ENCODE measurements at places on chromosomes 13 and 19.

DNA sequence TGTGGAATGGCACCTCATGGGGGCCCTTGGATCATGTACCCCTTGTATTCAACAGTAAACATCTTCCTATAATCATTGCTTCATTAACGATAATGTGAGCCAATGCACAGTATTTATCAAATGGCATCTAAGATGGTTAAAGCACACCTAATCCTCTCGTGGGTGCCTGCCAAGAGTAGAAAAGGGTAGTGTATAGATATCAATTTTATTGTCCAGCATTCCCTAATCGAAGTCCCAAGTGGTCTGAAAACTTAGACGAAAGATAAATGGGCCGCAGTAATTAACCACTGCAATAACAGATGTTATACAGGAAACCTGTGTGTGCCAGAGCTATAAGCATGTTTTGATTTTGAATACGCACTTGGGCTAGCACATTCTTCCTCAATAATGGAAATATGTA, 667 bp upstream of the MBNL2 start:
- DNase-seq = no peak

GRCh38 chr13:67643516-67644055, 413.4 kb upstream of the PCDH9 start:
- DNase-seq = no peak

DNA sequence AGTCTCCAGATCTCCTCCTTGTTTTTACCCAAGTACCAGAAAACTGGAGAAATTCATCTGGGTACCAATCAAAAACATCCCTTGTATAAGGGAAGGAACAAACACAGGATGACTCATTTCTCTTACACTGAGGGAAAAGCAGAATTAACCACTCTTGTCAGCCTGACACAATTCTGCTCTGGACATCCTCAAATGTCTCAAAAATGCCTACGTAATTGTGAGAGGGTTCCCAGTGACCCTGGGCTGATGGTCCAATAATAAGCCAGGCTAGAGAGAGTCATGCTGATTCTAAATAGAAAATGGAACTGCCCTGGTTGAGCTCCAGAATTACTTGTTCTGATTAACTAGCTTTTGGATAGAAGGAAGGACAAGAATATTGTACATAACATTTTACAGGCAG, 14.5 kb downstream of the ZNF708 start:
- DNase-seq = no peak

DNA sequence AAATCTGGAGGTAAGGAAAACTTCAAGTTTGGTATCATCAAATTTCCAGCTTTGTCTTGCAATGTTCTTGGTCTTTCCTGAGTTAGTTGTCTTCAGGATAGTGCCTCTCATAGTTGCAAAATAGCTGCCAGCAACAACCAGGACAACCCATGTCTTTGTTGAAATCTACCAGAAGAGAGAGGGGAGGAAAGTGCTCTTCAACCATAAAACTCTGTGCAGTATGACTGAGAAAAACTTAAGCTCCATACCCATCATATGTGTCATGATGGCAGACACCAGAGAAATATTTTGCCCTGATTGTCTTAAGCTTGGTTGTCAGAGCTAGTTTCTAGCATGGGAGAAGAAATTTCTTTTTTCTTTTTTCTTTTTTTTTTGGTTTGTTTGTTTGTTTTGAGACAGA, 103.3 kb downstream of the SPRY2 start:
- DNase-seq = no peak

DNA sequence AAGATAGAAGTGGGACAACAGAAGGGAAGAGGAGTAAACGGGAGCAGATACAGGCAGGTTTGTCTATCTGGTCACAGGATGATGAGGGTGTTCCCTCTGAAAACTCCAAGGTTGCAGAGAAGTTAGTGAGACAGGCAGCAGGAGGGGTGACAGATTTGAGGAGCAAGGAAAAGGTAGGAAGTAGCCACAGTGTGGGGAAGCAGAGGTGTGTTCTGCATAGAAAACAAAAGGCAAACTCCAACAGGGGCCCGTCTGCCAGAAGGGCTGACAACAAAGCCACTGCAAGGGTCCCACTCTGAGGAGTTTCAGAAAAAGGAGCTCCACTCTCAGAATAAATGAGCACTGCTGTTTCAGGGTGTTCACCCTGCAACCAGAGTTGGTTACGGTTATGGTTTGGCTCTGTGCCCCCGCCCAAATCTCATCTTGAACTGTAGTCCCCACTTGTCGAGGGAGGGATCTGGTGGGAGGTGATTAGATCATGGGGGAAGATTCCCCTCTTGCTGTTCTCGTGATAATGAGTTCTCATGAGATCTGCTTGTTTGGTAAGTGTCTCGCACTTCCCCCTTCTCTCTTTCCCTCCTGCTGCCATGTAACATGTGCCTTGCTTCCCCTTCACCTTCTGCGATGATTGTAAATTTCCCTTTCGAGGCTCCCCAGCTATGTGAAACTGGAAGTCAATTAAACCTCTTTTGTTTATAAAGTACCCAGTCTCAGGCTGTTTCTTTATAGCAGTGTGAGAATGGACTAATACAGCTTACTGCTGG, 32.1 kb downstream of the SMAD9 start:
- DNase-seq = no peak

DNA sequence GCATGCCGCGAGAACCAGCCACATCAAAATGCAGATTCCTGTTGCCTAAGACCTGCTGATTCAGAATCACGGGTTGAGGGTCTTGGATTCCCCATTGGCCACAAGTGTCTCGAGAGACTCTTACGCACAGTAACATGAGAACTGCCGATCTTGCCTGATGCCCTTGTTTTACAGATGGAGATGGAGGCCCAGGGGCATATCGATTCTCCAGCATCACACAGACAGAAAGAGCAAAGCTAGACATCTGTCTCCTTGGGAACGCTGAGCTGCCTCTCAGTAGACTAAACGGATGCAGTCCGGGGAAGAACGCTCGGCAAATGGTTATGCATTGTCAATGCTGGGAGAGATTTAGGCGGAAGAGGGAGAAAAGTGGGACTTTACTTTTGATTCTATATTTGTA, 5.4 kb downstream of the NLRP12 start:
- no peak for DNase-seq

DNA sequence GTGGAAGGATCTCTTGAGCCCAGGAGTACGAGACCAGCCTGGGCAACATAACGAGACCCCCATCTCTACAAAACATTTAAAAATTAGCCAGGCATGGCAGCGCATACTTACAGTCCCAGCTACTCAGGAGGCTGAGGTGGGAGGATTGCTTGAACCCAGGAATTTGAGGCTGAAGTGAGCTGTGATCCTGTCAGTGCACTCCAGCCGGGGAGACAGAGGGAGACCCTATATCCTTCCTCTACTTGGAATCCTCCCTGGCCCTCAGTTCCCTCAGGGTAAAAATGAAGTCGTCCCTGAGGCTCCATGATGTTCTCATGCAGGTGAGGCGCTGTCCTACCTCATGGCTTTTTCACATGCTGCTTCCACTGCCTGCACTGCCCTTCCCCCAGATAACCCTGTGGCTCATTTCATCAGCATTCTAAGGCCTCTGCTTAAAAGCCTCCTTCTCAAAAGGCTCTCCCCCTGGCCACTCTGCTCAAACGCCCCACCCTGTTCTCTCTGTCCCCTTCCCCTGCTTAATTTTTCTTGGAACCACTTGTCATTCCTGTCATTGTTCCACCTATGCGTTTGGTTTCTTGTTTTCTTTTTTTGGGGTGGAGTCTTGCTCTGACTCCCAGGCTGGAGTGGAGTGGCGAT, 19.2 kb downstream of the DNM2 start:
- no peak for DNase-seq

GRCh38 chr13:98834254-98834960, 81.9 kb upstream of the SLC15A1 start:
- no peak for DNase-seq

GRCh38 chr13:45548281-45548680, 67.3 kb downstream of the ERICH6B start:
- DNase-seq = no peak

- DNase-seq = no peak
Observed at GRCh38 chr13:82772816-82773215, 1109.5 kb downstream of the SLITRK1 start.

GRCh38 chr13:95035311-95036109, 265.7 kb downstream of the ABCC4 start:
- no peak for DNase-seq

DNA sequence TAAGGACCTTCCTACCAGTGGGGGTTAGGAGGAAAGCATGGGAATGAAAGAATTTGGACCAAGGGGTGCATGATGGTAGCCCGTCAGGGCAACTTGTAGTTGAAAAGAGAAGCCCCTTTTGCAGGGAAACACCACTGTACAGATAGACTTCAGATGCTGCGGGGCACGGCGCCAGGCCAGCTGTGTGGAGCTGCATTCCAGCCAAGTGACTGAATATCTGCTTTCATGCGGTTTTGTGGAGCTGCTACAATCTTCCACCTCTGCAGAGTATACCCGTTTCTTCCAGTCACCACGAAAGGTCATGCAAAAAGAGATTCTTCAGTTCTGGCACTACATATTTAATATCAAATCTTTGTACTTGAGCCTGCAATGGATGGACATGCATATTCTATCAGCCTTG, 104.7 kb downstream of the RGCC start:
- no peak for DNase-seq

- no peak for DNase-seq
Observed at GRCh38 chr19:31015778-31016177, 333.5 kb downstream of the TSHZ3 start.

- no peak for DNase-seq
Observed at GRCh38 chr13:103625194-103625593, 559.0 kb upstream of the SLC10A2 start.

- DNase-seq = peak; percentile 94
Observed at GRCh38 chr19:2236314-2237050, at the start of the genes PLEKHJ1 and SF3A2. Gene PLEKHJ1, minus strand, starts transcription at chr19:2236329. Its CDS starts 81 bp downstream, at chr19:2236248. Gene SF3A2, plus strand, starts transcription at chr19:2236824. Its CDS starts 6,595 bp downstream, at chr19:2243419.

GRCh38 chr13:36801035-36801434, 18.0 kb upstream of the RFXAP start:
- no peak for DNase-seq

DNA sequence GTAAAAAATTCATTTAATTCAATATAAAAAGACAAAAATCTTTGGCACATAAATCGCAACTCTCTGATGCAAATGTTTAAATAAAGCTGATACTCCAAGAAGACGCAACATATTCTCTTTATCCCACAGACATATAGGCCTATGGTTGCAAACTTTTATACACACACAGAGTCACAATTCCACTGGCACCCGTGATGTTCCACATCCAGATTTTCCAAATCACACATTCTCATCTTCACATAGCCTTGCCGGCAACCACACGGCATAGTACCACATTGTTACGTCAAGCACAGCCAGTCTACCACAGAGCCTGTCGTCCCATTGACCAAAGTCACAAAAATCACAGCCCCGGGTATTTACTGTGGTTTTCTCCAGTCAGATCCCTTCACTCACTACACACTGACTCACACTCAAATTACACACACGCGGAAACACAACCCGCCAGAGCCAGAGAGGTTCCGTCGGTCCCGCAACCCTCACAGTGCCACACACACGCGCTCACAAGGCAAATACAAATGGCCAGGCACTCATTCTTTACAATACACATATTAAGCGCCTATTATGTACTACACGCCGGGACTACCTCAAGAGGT, 546 bp upstream of the ZNF546 start:
- DNase-seq = peak; percentile 16

DNA sequence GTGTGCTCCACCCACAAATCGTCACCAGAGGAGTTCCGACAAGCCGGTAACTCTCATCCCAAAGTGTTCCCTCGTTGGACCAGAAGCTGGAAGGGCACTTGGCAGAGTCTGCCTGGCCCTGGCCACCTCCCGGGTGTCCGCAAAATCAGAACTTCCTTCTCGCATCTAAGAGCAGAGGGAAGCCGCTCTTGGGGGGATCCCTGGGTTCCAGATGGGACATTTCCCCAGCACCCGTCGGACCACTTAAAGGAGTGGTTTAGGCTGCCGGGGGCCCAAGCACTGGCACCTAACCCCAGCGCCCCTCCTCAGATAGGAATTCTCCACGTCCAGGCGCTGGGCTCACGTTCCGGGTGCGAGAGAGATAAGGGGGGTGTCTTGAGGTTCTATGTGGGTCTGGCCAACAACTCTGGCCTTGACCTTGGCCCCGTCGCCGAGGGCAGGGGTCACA, 857 bp upstream of the MAP2K7 start:
- DNase-seq = no peak

DNA sequence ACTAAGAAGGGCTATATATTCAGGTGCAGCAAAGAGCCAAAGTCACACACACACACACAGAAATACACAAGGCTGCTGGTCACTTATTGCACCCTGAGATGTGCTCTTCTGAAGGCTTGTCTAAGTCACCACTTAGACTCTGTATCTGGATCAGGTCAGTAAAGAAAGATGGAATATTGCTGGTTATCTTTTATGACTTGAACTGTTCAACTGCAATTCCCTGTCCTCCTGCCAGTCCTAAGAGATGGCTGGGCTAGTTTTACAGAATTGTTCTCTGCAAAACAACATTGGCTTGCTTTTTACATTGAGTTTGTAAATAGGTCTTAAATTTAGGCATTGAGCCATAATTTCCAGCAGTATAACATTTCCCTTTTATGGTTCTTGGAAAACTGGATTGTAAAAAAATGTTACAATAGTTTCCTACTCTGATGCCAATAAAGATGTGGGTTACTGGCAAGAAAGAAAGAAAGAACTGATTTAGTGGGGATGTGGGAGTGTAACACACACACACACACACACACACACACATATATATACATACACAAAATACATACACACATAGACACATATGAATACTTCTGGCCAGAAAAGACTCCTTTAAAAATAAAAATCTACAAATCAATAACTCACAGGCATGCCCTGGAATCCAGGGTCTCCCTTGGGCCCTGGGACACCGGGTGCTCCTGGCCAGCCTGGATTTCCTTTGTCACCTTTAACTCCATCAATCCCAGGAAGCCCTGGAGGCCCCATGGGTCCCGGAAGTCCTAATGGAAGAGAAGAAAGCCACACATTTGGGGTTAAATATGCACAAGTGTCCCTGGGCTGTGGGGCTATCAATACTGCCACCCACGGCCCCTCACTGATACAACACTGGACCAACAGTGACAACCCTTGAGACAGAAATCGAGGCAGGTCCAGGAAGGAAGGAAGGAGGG, 137.7 kb downstream of the COL4A1 start:
- DNase-seq = no peak

GRCh38 chr13:23510544-23510916, 59.7 kb upstream of the TNFRSF19 start:
- DNase-seq = no peak
